ENCODE measurements at places on chromosomes 7 and 10. TPM values are rescaled to one million over a fixed set of nuclear protein-coding genes. Genes with fewer than 3 reads are reported as not detected.

AKR1C8 gene
- not detected for total RNA-seq

C10orf105 gene
- total RNA-seq: not detected

CAV2 gene
- total RNA-seq: 158 TPM

DNA sequence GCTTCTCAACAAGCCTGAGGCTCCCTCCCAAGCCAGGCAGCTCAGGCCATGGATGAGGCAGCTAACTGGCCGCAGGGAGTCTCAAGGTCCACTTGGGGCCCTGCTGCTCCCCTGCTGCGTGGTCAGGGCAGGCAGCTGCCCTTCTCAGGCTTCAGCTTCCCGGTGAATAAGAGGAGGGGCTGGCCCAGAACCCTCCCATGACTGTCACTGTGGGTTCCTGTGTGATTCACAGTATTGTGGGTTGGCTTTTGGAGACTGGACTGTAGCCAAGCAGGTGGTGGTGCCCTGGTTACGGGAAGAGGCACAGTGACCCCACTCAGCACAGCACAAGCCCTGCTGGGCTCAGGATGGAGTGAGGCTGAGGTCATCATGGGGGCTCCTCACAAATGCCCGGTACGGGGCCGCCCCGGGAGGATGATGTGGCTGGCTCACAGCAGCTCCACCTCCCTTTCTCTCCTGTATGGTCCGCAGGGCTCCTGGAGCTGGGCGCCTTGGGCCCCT lies 189.8 kb downstream of the HECW1 start:
- DNase-seq: peak; percentile 98

DNA sequence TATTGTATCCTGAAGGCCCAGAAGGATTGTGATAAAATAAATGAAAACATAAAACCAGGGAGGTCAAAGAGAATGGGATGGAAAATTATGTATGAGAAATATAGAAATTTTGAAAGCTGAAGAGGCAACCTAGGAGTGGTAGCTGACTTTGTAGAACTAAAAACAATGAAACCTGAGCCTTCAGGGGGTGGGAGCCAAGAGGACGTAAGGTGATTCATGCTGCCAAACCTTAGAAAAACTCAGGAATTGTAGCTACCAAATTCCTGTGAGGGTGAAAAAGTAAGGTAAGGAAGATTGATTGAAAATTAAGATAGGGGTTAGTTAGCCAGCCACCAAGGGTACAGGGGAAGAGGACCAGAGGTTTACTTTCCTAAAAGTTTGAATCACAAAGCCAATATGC lies 213.2 kb downstream of the KCND2 start:
- no peak for DNase-seq

SH2D4B gene
- 0.07 TPM for total RNA-seq

- no peak for DNase-seq
Measured at GRCh38 chr10:97915346-97916131, 65.9 kb downstream of the GOLGA7B start.

GRCh38 chr10:36608251-36608650 lies 517.1 kb upstream of the ANKRD30A start:
- DNase-seq: peak; percentile 67

- no peak for DNase-seq
Measured at GRCh38 chr7:77797734-77798393, 370 bp downstream of the TMEM60 start.

DNA sequence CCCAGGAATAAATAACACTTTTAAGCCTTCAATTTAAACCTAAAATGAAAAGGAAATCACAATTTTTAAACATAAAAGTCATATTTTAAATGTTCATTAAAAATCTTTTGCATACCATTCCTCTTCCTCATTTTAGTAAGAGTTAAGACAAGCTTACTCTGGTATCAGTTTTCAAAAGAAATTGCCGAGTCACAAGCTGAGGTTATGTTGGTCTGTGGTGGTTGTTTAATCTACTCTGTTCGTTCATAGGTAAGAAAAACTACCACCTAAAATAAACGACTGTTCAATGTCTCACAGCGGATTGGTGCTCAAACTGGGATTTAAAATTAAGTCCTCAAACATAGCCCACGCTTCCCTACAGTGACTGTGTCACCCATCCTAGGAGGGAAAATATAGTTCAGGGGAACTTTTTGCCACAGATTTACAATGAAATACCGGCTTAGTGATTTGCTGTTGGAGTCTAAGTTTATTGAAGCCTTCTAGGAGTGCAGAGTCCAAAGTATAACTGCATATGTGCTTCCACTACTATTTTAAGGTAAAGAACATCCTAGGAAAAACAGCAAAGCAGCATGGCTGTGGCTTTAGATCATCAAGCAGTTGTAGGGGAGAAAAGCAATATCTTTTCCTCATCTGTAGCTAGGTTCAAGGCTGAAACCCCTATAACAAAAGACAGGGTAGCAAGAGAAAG lies 61.1 kb downstream of the GNAT3 start:
- no peak for DNase-seq

DNA sequence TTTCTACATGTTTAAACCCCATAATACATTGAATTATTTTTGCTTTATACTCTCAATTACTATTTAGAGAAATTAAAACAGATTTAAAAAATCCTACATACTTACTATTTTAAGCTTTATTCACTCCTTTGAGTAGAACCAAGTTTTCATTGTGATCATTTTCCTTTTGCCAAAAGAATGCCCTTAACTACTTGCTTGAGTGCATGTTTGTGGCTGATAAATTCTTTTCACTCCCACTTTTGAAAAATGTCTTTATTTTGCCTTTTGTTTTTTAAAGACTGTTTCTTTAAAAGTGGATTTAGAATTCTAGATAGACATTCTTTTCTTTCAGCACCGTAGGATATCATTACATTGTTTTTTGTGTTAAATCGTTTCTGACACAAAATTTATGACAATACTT lies 22.3 kb upstream of the AGR3 start:
- DNase-seq: no peak

DNA sequence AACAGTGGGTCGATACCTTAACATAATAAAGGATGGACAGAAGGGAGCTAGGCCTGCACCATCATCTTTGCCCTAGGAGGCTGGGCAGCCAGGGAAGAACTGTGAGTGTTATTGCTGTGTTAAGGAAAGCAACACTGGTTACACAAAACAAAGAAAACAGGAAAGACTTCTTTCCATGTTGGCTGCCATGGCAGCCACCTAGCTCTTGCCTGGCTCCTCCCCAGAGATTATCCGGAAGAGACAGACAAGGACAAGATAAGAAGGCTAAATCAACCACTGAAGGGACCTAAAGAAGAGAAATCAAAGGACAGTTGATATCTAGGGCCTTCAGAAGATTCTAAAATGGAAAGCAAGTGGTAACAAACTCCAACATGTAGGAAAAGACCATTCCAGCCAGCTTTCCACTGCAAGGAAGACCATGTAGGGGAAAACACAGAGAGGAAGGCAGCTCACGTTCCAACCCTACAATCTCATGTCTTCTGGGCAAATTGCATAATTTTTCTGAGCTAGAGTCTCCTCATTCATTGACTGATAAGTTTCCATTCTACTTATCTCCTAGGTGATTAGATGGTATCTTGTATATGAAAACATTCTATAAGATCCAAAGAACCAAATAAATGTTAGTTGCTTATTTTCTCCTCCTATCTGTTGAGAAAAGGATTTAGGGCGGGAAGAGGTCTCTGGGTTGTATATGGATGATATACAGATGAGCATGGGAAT lies 51.2 kb downstream of the SP8 start:
- DNase-seq: no peak

- DNase-seq: no peak
Measured at GRCh38 chr7:36620166-36620708, 104.1 kb downstream of the AOAH start.

- no peak for DNase-seq
Measured at GRCh38 chr7:103821092-103821491, 168.4 kb downstream of the RELN start.

DNA sequence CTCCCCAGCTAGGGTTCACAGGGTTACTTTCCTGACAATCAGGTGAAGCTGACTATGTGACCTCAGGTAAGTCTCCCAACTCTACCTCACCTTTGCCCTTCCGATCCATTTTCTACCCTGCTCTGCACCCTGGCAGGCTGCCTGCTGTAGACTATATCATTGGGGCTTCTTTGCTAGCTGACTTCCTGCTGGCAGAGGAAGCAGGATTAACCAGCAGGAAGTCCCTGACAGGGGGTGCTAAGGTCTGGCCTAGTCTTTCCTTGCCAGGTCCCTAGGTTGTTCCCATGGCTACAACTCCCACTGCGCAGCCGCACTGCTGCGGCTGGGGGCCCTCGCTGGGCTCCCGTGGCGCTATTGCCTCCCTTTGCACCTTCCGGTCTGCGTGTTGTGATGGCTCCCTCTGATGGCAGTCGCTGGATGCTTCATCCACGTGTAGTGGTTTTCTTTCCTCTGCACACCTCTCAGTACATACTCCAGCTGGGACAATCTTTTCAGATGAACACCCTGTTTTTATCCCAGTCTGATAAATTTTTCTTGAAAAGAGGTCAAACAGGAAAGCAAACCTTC lies 365.9 kb downstream of the REEP3 start:
- no peak for DNase-seq

EPO gene
- not detected for total RNA-seq

- DNase-seq: peak; percentile 60
Measured at GRCh38 chr10:70722820-70723424, 50.6 kb downstream of the ADAMTS14 start.

DNA sequence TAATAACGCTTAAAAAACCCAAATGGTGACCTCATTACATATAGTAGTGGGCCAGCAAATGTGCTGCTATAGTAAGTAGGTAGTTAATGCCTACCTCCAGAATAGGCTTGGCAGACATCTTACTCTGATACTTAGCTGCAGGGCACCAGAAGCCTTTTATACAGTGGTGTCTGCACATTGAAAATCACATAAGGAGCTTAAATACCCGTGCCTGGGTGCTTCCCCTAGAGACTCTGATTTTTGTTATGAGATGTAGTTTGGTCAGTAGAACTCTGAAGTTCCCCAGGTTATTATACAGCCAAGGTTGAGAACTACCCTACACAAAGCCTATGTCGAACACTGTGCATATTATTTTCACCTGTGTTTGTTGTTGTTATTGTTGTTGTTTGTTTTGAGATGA lies 47.2 kb downstream of the ANKIB1 start:
- no peak for DNase-seq

DNA sequence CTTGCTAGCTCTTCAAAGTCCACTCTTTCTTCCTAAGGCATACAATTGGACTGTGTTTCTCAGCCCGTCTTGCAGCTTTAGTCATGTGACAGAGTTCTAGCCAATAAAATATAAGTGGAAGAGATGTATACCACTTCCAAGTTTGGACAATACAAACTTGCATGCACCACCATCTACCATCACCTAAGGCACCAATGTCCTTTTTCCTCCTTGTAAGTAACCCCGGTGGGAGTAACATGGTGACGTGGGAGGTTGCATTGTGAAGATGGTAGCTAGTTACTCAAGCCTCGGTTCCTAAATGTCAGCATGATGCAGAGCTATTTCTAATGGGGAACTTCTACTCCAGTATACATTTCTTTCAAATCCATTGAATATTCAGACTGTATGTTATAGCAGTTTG lies 5.3 kb upstream of the CACNB2 start:
- DNase-seq: no peak

DNA sequence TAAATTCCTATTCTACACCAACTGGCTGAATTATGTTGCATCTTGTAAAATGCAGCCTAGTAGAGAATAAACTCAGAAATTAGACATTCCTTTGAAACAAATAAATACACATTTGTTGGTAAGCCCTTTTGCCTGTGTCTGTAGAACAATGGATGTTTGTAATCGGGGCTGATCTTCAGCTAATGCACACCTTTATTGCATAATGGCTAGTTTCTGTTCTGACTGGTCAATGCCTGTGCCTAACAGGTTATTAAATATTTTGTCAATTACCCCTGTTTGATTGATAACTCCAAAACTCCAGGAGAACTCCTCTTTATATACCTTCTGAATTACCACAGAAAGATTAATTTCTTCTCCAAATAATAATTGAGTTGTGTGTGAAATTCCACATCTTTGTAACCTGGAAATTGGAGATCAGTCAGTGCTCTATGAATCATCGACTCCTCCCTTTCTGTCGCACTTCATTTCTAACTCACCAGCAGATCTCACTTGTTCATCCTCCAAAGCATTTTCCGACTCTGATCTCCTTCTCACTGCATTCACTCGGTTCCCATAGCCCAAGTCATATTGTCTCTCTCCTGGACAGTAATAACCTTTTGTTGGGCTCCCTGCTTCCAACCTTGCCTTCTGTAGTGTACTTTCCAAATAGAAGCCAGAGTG lies 196.0 kb upstream of the FZD1 start:
- DNase-seq: no peak
